ENCODE measurements at places on chromosomes 5 and 9.

GRCh38 chr9:15211815-15212495 is 95.1 kb downstream of the TTC39B start:
- DNase-seq: no peak

- no peak for DNase-seq
Observed at GRCh38 chr9:90097237-90097636, 492.4 kb downstream of the GADD45G start.

DNA sequence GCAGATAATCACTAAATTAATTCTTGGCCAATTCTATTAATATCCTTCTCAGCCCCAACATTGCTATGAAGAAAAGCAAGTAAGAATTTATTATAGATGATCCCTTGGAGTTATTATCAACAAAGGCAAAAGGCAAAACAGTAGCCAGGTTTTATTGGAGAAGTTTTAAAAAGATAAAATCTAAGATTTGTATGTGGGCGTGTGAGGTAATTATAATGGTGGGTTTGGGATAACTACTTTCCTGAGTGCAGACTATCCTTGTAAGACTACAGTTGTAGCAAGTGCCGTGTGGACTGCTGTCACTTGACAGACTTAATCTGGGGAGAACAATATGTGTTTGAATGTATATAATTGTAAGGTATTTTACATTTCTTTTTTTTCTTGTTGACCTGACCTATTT is 23.2 kb downstream of the SLC31A1 start:
- no peak for DNase-seq

- DNase-seq: no peak
Observed at GRCh38 chr9:130264414-130265350, 878 bp upstream of the HMCN2 start.

DNA sequence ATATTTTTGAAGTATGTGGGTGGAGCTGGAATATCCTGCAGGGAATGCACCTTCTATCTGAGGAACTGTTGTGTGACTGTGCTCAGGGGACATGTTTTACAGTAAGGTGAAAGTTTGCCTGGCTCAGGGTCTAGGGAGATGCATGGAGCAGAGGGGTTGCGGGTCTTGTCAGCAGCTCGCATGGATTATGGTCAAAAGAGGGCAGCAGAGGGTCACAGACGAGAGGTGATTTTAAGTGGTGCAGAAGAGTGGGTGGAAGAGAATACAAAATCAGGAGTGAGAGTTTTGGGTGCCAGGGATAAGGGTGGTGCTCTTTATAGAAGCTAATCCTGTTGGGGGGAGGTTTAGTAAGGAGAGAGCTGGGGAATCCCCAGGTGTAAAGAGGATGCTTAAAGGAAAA is 53.5 kb upstream of the GRIN3A start:
- no peak for DNase-seq

- no peak for DNase-seq
Observed at GRCh38 chr9:131405428-131405827, 11.5 kb downstream of the PRRC2B start.

GRCh38 chr5:39175273-39175955 is 43.9 kb downstream of the FYB1 start:
- peak; percentile 72 for DNase-seq

DNA sequence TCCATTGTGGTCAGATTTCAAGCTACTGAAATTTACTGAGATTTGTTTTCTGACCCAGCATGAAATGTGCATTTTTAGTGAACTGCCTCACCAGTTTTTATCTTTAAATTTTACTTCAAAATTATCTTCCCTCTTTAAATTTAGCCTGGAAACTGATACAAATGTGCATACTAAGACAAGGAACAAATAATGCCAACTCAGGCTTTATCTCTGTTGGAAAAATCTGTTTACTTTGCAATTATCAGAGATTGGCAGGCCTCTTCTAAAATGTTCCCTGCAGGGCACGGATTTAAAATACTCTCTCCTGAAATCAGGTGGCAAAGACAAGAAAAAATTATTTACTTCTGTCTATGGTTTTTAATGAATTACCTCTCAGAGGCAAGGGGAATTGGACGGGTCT is 151.0 kb upstream of the PTCH1 start:
- DNase-seq: no peak

DNA sequence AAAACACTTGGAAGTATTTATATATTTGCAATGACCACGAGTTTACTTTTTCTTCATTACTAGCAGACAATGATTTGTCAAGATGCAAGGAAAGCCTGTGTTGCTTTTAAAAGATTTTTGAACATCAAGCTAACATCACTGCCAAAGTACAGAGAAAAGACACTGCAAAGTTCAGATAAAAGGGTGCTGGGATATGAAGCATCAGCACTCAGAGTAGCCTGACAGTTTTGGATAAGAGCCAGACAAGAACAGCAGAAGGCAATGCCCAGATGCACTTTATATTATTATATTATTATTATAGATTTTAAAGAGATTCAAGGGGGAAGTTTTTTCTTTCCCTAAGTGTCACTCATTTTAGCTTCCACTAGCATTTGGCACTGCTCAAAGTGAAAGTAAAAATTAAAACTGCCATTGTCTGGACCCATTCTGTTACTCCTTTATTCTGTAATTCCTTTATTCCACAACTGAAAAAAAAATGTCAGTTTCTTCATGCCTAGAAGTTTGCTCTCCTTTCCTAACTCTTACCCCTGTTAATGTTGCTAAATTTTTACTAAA is 240.6 kb downstream of the EFNA5 start:
- no peak for DNase-seq

Data from suppressor macrophage treated with lipopolysaccharide for 1 hour (primary cell).